ENCODE measurements at places on chromosomes 2 and 18.
A peak's percentile ranks its signal among the peaks of the same experiment; 100 is the strongest.

DNA sequence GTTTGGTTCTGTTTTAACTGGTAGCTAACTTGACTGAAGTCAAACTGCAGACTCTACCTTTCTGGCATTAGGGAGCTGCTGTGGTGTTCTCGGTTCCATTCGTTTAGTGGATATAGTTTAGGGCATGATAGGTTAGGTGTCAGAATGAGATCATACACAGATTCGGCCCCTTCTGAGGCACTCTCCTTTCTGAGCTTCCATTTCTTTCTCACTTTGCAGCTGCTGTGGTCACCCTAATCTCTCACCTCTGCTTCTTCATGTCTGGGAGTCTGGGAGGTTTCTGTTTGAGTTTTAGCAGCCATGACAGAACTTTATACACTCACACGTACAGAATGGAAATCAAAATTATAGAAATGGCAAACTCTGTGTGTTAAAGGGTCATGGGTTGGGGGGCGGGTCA is 122.8 kb downstream of the ATP9B start:
- no peak for DNase-seq

DNA sequence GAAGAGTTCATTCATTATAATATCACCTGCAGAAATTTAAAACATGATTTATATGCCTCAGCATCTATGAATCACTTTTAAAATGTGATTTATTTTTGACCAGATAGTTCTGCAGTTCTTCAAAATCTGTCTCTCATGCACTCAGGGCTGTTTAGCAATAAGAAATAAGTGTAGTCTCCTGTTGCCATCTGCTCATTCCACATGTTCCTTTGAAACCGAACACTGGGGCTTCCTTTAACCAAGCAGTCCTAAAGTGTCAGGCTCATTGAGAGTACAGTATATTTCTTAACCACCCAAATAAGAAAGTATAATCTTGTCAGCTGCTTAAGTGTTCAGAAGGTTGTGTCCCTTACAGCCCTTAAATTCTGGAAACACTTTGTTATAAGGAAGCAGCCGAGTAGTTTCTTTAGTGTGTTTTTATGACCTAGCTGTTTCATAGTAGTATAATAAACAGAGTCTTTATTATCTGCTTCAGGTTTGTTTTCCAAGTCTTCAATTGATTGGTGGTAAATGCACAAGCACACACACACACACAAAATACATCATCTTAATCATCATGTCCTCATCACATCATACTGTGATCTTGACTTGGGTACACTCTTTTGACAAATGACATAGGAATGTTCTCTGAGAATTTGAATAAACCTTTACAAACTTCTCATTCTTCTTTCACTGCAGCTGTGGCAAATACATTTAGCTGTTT is 10.4 kb downstream of the WDR7 start:
- DNase-seq, result no peak

DNA sequence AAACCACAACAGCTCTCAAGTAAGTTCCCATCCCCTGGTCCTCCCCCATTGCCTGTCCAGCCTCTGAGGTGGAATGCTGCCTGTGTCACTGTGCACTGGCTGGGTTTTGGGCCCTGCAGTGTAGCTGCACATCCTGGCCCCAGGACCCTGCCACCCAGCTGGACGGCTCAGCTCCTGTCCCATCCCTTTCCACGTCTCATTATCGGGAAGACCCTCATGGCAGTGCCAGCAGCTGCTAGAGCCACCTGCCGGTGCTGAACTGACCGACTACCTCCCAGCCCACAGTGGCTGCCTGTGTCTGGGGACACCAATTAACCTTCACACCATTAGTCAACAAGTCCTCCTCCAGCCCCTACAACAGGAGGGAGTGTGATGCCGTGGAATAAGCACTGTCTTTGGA is 31.9 kb downstream of the ADCY3 start:
- DNase-seq, result no peak

DNA sequence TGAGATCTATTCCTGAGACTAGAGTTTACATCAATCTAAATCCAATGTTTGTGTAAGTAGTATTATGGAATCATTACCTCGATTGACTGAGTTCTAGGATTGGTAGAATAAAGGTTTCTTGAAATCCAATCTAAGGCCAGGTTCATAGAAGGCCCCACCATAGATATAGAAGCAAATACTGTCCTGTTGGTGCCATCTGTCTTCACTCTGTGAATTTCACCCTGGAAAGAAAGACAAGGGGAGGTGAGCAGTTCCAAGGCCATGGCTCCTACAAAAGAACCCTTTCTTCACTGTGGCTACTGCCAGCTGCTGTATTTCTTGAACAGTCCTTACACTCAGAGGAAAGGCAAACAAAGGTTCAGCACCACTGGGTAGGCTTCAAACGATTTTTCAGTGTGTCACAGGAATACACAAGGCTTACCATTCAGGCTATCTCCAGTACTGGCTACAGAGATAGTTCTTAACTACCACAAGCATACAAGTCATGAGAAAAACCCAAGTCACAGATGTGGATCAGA is 137.0 kb downstream of the LRP2 start:
- no peak for DNase-seq

DNA sequence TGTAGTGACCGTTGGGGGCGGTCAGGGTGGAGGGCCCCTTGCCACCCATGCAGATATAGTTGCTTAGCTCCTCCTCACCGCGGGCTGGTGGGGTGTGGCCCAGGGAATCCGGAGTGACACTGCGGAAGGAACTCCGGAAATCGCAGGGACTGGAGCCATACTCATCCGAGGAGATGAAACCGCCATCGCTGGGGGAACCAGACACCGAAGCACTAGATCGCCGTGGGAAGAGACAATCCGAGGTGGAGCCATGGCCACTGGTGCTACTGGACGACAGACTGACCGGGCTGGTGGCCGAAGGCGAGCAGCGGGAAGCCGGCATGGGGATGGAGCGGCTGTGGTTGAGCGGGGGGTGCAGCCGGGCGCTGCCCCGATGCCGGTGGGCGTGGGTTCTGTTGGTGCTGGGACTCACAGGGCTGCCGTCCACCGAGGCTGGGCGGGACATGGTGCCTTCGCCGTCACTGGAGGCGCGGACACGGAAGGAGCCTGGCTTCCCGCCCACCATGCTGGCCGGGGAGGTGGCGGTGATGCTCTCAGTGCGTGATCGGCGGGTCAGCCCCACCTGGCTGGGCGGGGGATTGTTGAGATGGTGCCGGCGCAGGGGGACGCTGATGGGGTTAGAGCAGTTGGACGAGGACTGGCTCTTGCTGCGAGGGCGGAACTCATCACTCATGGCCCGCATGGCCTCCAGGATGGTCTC is 2.2 kb downstream of the IRS1 start:
- DNase-seq, result no peak

DNA sequence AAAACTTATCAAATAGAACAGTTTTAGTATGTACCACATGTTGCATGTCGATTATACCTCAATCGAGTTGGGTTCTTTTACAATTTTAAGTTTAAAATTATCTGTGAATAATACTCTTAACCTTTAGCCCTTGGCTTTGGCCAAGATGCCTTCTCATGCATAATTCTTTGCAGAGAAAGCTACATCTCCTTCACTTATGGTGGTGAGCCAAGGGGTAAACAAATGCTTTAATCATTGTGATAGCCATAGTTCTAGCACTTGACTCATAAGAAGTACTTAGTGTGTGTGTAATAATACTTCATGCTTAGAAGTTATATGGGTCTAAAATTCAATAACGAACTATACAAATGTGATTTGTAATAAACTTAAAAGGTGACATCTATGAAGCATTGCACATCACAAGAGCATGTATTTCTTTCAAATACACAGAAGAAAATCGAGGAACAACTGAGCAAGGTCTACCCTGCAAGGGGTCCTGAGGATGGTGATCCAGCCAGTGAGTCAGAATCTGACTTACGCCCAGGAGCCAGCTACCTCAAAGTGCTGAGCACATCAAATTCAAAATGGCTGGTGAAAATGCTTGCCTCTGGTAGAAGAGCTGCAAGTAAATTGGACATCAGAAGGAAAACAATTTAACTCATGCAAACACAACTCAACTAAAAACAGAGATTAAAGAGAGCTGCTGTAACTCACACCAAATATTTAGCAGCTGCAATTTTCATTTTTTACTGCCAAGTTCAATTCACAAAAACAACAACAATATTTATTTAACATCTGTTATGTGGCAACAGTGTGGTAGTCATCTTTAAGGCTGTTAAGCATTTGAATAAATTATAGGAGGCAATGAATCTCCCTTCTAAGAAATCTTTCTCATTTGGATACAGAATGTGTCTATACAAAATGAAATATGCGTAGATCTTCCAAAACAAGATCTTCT is 23.8 kb upstream of the TTC39C start:
- DNase-seq, result no peak

DNA sequence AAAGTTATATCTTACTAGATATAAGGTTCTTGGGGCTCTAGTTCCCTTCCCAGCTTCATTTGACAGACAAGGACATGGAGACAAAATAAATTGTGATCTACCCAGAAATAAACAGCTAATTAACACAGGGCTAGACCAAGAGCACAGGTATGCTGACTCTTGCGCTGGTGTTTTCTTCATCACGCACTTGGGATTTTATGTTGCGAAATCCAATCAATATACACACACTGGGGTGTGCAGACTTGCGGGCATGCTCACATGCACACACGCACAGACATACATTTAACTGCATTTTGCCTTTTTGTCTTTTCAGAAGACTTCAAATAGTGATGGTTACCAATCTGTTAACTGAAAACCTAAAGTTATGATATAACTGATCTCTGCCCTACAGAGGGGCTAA is 91.2 kb downstream of the LRATD1 start:
- DNase-seq, result no peak

DNA sequence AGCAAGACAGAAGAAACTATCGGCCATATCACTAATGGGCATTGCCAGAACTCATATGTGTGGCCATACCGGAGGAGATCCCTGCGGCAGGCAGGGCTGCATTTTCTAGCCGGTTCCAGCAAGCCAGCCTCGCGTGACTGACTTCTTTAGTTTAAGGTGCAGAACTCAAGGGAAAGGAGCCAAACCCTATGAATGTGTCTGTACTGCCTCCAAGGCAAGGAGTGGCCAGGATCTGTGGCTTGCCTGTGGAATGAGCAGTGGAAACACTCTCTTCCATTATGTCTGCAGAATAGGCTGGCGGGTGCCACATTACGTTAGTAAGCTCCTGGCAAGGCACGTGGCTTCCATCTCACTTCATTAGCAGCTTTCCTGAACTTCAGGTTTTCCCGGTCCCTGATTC is 137.6 kb downstream of the ATL2 start:
- no peak for DNase-seq

- no peak for DNase-seq
Measured at GRCh38 chr2:63571291-63571690, 17.0 kb downstream of the WDPCP start.

GRCh38 chr2:172442072-172442895 is 14.9 kb downstream of the ITGA6 start:
- peak; percentile 58 for DNase-seq

DNA sequence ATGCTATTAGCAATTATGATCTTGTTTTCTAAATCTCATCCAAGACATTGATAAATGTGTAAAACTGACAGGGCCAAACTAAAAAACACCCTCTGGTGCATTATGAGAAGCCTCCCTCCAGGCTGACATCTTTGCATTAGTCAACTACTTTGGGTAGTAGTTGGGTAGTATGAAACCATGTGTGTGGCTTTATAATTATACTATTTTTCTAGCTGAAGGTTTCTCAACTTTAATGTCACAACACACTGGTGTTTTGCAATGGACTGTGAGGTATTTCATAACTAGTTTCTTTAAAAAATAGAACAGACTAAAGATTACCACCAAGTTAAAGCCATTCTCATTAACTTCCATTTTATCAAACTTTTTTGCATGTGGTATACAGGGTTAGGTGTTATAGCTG is 73.1 kb upstream of the RBMS1 start:
- DNase-seq, result peak; percentile 89

DNA sequence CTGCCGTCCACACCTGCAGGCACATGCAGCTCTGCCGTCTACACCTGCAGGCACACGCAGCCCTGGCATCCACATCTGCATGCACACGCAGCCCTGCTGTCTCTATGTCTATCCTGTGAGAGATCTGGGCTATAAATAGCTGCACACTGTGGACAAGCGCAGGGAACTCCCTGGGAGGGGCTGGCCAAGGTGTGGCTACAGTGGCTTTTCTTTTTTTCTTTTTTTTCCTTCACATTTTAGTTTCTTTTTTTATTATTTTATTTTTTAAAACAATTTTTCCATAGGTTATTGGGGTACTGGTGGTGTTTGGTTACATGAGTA is 42.0 kb downstream of the TMEM182 start:
- no peak for DNase-seq

DNA sequence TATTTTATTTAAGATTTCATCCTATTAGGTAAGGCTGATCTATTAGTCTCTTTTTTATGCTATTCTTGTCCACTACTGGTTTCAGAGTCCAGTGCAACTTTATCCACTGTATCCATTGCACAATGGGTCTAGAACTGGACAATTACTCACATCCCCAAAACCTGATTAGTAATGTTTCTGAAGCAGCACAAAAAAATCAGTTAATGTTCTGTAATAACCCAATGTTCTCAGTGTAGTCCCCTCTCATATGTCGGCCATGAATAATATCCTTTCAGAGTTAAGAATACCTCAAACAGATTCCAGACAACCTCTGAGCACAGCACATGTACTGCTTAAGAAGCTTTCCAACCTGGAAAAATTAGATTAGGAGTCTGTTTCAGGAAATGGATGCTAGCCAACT is 29.7 kb downstream of the MGAT4A start:
- no peak for DNase-seq

GRCh38 chr2:226829721-226830631 is 5.9 kb upstream of the RHBDD1 start:
- no peak for DNase-seq

GRCh38 chr2:85430752-85431569 is 12.4 kb downstream of the SH2D6 start:
- no peak for DNase-seq

DNA sequence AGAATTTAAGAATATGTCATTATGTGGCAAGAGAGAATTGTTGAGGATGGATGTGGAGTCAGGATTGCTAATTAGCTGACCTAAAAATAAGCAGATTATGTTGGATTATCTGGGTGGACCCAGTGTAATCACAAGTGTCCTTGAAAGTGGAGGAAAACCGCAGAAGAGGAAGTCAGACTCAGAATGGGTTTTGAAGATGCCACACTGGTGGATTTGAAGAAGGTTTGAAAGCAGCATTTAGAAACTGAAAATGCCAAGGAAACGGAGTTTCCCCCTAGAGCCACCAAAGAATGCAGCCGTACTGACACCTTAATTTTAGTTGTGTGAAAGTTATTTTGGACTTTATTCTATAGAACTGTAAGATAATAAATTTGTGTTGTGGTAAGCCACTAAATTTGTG is 41.6 kb upstream of the DPP10 start:
- peak; percentile 0 for DNase-seq

- DNase-seq, result no peak
Measured at GRCh38 chr2:28137221-28137620, 246.7 kb downstream of the BABAM2 start.

- DNase-seq, result peak; percentile 74
Measured at GRCh38 chr2:28610583-28611201, 114.8 kb downstream of the PLB1 start.

Measured in suppressor macrophage (primary cell).